ENCODE measurements at places on chromosomes 13 and 19.

DNA sequence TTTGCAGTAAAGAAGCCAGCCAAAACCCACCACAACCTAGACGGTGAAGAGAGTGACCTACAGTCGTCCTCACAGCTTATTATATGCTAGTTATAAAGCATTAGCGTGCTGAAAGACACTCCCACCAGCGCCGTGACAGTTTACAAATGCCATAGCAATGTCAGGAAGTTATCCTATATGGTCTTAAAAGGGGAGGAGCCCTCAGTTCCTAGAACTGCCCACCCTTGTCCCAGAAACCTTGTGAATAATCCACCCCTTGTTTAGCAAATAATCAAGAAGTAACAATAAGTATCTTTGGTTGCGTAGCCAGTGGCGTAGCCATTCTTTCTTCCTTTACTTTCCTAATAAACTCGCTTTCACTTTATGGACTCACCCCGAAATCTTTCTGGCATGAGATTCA lies 227.9 kb upstream of the ARGLU1 start:
- no peak for DNase-seq

- DNase-seq: peak; percentile 6
Observed at GRCh38 chr13:72728290-72728605, 525 bp downstream of the BORA start.

GRCh38 chr13:25886438-25887214 lies 165.2 kb downstream of the SHISA2 start:
- peak; percentile 33 for DNase-seq

GRCh38 chr19:43766755-43767043 lies 11.9 kb upstream of the SMG9 start:
- no peak for DNase-seq

DNA sequence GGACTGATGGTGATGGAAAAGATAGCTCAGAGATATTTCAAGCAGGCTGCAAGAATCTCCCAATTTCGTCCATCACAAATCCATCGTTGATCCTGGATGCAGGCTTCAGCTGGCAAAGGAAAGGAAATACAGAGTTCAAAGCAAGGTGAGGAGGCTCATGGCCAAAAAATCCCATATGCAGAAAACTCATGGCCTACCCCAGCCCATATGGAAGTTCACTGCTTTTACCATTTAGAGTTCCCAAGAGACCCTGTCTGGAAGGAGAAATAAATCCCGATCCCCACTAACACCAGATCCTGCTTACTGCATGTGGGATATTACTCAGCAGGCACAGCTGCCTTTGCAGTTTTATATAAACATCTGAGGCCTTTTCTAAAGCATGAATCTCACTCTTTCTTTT lies 412.9 kb upstream of the SPRY2 start:
- DNase-seq: no peak

- DNase-seq: no peak
Observed at GRCh38 chr19:37975071-37975470, 68.1 kb downstream of the SIPA1L3 start.

DNA sequence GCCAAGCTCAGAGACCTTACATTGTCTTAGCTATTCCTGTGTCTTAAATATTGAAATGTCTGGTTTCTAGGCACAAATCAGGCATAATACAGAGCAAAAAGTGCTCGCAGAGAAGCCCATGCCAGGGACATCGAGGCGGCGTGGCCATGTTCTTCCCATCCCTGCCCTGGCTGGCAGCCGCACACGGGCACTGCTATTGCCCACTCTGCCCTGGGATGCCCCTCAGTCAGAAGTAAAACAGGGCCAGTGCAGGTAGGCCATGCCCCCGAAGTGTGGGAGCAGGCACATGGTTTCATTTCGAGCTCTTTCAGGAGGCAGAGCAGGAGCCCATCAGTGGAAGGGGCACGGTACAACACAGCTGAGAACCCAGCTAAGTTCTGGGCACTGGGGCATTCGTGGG lies 113.5 kb downstream of the COL4A1 start:
- DNase-seq: no peak

- DNase-seq: peak; percentile 74
Observed at GRCh38 chr13:30739761-30740642, 4.7 kb downstream of the ALOX5AP start.

GRCh38 chr13:31264151-31264550 lies 64.4 kb downstream of the B3GLCT start:
- peak; percentile 9 for DNase-seq

GRCh38 chr19:42113641-42114348 lies 18.5 kb downstream of the POU2F2 start:
- peak; percentile 100 for DNase-seq

- no peak for DNase-seq
Observed at GRCh38 chr19:2997720-2998119, 20.4 kb downstream of the TLE6 start.

- no peak for DNase-seq
Observed at GRCh38 chr13:51047434-51048165, 63.5 kb downstream of the C13orf42 start.

- peak; percentile 87 for DNase-seq
Observed at GRCh38 chr13:97194479-97194878, 27.7 kb upstream of the MBNL2 start.

- no peak for DNase-seq
Observed at GRCh38 chr19:48914181-48914580, 14.1 kb downstream of the NUCB1 start.

DNA sequence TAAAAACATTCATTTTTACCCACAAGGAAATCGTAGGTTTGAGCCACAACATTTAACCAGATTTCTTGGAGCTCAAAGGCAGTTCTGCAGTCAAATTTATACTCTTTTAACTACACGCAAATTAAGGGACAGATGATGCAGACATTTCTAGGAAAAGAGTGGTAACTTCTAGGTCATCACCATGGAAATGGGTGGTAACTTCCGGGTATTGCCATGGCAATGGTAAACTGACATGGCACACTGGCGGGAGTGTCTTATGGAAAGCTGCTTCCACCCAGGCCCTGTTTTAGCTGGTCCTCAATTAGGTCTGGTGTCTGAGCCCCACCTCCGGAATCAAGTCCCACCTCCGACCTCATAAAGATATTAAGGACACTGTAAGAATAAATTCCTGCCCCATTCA lies 10.4 kb upstream of the LYPD5 start:
- DNase-seq: no peak

- DNase-seq: no peak
Observed at GRCh38 chr13:113978741-113979481, 5.0 kb upstream of the C13orf46 start.

- DNase-seq: no peak
Observed at GRCh38 chr19:30214651-30215051, 157.5 kb upstream of the ZNF536 start.

Data from EH (cell line).